ENCODE measurements at places on chromosomes 1 and 21.

GRCh38 chr1:167416506-167416905, 101.8 kb downstream of the CD247 start:
- DNase-seq = peak; percentile 76

GRCh38 chr1:10192263-10192662, 18.1 kb upstream of the KIF1B start:
- DNase-seq = no peak

DNA sequence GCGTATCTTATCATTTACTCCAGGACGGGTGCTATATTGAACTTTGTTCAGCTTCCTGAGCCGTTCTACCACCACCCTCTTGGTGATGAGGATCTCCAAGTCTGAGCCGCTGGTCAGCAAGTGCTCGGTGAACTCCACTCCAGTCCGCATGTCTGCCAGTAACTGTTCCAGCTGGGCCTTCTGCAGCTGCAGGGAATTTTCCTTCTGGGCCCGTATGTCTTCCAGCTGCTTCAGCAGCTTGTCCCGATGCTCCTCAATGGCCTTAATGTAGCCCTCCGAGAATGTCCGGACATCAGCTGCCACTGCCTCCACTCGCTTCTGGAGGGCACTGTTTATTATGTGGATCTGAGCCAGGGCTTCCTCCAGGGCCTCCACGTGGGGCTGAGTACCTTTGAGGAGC, 3.4 kb downstream of the TRIM45 start:
- no peak for DNase-seq

GRCh38 chr21:32516756-32517649, 68.3 kb downstream of the TCP10L start:
- peak; percentile 90 for DNase-seq

DNA sequence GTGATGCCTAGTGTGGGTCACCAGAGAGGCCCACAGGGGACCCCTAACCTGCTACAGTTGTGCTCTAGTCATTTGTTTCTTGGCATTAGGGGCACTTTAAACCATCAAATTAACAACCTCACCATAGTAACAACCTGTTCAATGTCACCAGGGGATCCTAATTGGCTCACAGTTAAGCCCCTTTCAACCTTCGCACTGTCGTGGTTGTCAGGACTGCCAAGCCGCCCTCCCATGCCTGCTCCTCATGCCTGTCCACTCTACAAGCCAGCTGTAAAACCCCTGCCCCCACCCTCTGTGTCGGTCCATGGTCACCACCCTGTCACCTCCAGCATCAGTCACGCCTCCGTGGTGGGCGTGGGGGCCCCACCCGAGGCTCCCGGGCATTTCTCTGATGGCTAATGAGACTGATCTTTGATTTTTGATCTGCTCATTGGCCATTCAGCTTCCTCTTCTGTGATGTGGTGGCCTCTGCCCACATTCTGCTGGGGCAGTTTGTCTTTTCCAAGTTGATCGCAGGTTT, 96.6 kb downstream of the WDR4 start:
- no peak for DNase-seq

DNA sequence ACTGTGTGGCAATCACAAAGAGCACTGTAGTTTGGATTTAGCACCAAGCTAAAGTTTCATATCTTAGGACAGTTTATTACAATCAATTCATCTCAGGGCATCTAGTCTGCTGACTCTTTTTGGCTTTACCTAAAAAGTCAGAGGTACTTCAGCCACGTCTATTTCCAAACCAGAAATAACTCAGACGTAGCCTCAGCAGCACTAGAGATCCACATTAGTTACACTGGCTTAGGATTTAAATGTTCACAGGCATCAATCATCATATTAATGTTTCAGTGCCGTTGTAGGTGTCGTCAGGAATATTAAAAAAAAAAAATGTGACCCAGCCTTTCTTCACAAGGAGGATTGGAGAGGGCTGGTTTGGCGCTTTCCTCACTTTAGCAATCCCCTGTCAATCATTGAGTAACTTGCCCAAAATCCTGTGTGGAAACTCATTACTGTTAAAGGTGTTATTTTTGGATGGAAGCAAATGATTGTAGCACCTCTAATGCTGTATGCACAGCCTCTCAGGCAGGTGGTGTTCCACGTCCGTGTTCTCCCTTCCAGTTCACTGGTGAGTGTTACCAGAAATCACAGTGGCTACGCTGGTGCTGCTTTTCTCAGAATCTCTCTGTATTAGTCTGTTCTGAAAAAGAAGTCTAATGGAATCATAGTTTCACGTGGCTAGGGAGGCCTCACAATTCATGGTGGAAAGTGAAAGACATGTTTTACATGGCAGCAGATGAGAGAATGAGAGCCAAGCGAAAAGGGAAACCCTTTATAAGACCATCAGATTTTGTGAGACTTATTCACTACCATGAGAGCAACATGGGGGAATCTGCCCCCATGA, 45.4 kb downstream of the NEK7 start:
- no peak for DNase-seq

- DNase-seq = no peak
Measured at GRCh38 chr1:2644171-2644570, 11.4 kb upstream of the MMEL1 start.

DNA sequence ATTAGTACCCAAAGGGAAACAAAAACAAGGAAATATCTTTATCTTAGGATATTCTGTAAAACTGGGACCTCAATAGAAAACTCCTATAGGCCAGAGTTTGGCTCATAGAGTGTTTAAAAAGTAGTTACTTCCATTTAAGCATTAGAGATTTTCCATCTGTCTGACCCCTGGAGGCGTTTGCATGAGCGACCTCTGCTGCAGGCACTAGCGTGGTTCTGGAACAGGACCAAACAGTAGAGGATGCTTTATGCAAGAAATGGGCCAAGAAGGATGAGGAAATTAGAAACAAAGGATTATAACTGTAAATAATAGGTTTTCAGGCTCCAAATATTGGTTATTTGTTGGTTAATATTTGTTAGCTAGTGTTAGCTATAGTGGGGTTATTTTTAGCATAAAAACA, 5.7 kb downstream of the ZBTB40 start:
- DNase-seq = peak; percentile 86

DNA sequence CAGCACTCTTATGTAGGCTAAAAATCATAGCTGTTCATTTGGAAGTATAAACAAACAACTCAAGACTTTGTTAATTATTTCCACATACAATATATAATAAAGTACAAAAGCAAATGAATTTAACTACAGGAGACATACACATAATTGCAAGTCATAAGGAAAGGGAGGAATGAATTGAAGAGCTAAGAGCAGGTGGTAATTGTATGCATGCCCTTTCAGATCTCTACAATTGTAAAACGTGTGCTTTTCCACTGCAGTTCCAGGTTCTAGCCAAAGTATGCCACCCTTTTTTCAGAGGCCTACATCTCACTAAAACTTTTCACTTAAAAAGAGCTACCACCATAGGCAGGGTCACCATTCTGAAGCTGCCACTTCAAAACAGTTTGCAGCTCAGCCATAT, 42.8 kb upstream of the HP1BP3 start:
- DNase-seq = no peak

DNA sequence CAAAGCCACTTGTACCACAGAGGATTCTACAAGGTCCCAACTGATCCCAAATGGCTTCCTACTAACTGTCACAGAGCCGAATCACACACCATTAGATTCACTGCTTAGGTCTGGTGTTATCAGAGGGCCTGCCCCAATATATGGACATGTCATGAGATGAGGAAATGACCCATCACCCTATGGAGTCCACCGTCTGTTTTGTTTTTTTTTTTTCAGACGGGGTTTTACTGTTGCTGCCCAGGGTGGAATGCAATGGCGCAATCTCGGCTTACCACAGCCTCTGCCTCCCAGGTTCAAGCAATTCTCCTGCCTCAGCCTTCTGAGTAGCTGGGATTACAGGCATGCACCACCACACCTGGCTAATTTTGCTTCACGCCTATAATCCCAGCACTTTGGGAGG, 83.8 kb upstream of the ETS2 start:
- no peak for DNase-seq

DNA sequence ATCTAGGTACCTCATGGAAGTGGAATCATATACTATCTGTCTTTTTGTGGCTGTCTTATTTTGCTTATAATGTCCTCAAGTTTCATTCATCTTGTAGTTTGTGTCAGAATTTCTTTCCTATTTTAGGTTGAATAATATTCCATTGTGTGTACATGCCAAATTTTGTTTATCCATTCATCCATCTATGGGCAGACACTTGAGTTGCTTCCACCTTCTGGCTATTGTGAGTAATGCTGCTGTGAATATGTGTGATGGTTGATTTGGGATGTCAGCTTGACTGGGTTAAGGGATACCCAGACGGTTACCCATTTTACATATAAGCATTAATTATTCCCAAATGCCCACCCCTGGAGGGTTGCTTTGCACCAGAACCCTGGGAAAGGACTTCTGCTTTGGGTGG, 477.5 kb downstream of the PTPRU start:
- DNase-seq = no peak

GRCh38 chr1:222769181-222769580, 32.2 kb downstream of the FAM177B start:
- DNase-seq = no peak

- no peak for DNase-seq
Measured at GRCh38 chr1:31860581-31860980, 44.8 kb upstream of the SPOCD1 start.

GRCh38 chr1:223631473-223631872, 34.0 kb downstream of the CAPN8 start:
- DNase-seq = no peak

DNA sequence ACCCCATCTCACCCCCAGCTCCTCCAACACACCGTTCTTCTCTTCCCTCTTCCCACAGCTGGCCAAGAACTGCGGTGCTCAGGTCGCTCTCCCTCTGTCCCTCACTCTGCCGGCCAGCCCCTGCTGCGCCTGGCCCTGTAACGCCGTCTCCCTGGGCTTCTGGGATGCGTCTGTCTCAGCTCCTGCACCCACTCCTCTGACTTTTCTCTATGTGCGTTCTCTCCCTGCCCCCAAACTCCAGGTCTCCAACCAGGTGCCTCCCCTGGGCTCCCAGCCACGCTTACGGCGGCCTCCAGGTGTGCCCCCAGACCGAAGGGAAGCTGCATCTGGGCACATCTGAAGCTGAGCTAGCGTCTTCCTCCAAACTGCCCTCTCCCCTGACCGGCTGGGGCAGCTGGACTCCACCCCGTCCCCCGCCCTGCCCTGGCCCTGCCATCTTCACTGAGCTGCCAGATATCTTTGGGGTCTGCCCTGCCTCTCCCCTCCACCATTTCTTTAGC, 2.6 kb downstream of the KRTAP10-12 start:
- DNase-seq = no peak

DNA sequence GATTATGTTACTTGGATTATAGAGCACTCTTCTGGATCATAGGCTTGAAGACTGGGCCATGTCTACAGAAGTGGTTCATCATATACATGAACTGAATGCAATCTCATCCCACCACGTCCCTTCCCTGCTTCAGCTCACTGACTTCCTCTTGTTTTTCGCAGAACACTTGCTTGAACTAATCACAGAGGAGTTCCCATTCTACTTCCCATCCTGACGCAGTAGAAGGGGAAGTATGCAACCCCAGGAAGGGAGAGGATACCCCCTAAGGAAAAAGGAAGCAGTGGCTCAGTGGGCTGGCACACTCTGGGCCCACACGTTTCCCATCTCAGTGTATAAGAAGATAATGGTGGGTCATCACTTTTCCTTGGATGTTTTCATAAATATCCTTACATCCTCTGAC, 36.2 kb downstream of the CASQ2 start:
- no peak for DNase-seq

GRCh38 chr1:201266276-201266675, 17.0 kb upstream of the PKP1 start:
- DNase-seq = no peak

DNA sequence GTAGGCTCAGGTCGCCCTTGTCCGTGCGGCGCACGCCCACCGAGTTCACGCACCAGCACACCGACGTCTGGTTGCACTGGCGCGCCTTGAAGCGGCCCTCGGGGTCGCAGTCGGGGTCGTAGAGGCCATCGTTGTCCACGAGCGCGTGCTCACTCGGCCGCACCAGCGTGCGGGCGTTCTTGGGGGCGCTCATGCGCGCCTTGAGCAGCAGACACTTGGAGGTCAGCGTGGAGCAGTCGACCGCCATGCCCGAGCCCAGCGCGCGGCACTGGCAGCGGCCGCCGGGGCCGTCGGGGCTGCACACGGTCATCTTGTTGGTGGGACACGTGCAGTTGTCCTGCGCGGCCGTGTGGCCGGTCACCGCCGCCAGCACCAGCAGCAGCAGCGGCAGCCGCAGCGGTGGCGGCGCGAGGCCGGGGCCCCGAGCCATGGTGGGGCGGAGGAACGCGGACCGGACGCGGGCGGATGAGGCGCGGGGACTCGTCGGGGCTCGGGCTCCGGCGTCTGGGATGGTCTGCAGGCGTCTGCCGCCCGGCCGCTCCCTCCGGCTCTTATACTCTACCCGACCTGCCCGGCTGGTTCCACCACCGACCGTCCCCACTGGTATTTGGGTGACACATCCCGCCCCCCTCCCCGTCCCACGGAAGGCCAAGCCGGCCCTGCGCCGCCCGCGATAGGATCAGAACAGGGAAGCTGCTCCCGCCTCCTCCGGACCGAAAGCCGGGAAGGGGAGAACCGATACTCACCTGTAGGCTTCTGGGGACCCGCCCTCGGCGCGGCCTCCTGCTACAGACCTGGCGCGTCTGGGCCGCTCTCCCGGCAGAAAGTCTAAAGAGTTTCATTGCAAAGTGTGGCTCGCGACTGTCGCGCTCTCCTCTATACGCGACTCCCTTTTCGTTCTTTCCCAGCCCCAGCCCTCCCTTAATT, at the start of gene TACSTD2:
TSS of gene TACSTD2 (minus strand) at position 526 of the 927 bp plus-strand sequence. CDS start at position 430, 96 bp downstream.
- peak; percentile 60 for DNase-seq

- peak; percentile 87 for DNase-seq
Measured at GRCh38 chr1:6601923-6602668, 573 bp downstream of the KLHL21 start.

DNA sequence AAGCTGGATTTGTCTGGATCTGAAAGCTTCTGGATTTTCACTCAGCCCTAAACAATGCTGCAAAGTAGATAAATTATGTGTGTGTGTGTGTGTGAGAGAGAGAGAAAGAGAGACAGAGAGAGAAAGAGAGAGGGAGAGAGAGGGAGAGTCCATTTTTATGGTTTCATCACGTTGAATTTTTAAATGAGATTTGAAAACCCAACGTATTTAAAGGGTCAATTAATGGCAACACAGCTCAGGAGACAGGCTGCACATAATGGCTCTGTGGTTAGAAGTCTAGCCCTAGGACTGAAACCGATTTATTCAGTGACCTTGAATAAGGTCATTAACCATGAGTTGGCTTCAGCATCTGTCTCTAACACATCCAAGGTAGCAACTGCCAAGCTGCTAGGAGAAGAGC, 35.3 kb upstream of the FMN2 start:
- DNase-seq = no peak

GRCh38 chr1:94358630-94359599, 59.3 kb upstream of the ABCD3 start:
- no peak for DNase-seq

DNA sequence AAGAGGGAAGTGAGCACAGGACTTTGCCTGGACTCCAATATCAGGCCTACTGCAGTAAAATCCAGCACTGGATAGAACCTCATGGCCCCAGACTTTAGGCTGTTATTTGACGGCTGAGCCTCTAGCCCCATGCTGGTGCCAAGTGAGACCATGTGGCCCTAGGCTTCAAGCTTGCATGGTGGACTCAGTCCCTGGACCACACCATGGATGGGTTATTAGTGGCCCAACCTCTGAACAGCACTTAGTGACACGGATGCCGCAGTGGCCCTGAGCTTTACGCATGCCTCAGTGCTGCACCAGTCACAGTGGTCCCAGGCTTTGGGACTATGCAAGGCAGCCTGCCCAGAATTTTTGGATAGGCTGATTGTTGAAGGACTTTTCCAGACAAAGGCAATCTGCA, 13.0 kb downstream of the IFI44L start:
- DNase-seq = no peak

Data from lung (tissue), 17 donors.